Activated naive CD8-positive, alpha-beta T cell treated with anti-CD3 and anti-CD28 coated beads, Interleukin-2, amount 10 ng/mL, durations not matched to agents 7 days and 5 days (primary cell): ENCODE measurements at places on chromosomes 2 and 18. TPM values are rescaled to one million over a fixed set of nuclear protein-coding genes. Genes with fewer than 3 reads are reported as not detected.

The DSG2 gene
- total RNA-seq, result 0.28 TPM

The HOXD12 gene
- total RNA-seq, result not detected

The NEB gene
- total RNA-seq, result 0.43 TPM

The EVX2 gene
- total RNA-seq, result not detected

The CPO gene
- total RNA-seq, result not detected

The ARPC2 gene
- total RNA-seq, result 735 TPM

The NFATC1 gene
- 46.9 TPM for total RNA-seq

The NXPH2 gene
- total RNA-seq, result not detected

The OR6B2 gene
- total RNA-seq, result not detected

The SLC23A3 gene
- total RNA-seq, result 4.7 TPM

The LHCGR gene
- total RNA-seq, result not detected

The ERMN gene
- total RNA-seq, result 3.6 TPM

The SPP2 gene
- total RNA-seq, result not detected

The DLGAP1 gene
- not detected for total RNA-seq

The PASK gene
- total RNA-seq, result 153 TPM

The CLEC4F gene
- total RNA-seq, result not detected

The ORC2 gene
- 52.0 TPM for total RNA-seq

The SATB2 gene
- 0.11 TPM for total RNA-seq

The ANKRD36C gene
- total RNA-seq, result 87.0 TPM

The ANKRD29 gene
- total RNA-seq, result not detected

The CHST9 gene
- not detected for total RNA-seq

The THOC1 gene
- 54.8 TPM for total RNA-seq

The DPP4 gene
- total RNA-seq, result 101 TPM

The TDRD15 gene
- total RNA-seq, result not detected

The RAB10 gene
- 89.7 TPM for total RNA-seq

The VSNL1 gene
- total RNA-seq, result not detected

The ABCG8 gene
- total RNA-seq, result not detected

The UBE2E3 gene
- 28.8 TPM for total RNA-seq

The INHBB gene
- not detected for total RNA-seq

The METTL5 gene
- 62.7 TPM for total RNA-seq

The SCYGR4 gene
- total RNA-seq, result not detected

The SKOR2 gene
- not detected for total RNA-seq

The C1QL2 gene
- not detected for total RNA-seq

The ACOXL gene
- not detected for total RNA-seq

The GCG gene
- total RNA-seq, result not detected

The HOXD1 gene
- total RNA-seq, result not detected

The ITGB6 gene
- total RNA-seq, result not detected

The MORN2 gene
- 1.0 TPM for total RNA-seq
